ENCODE measurements at places on chromosomes 3 and 15.

GRCh38 chr15:69954666-69955065, 143.1 kb downstream of the TLE3 start:
- no peak for DNase-seq

DNA sequence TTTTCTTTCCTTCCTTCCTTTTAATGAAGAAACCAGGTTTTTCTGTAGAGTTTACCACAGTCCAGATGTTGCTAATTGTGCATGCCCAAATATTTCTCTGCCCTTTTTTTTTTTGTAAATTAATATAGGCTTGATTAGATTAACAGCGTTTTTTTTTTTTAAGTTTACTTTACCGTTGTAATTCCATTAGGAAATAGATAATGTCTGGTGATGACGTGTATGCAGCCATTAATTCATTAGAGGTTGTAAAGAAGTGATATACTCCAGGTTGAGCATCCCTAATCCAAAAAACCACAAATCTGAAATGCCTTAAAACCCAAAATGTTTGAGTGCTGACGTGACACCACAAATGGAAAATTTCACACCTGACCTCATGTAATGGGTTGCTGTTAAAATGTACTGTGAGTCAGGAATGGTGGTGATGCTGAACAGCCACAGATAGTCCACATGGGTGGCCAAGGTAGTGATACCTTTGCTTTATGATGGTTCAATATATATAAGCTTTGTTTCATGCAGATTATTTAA, 43.2 kb downstream of the KNL1 start:
- DNase-seq, result no peak

DNA sequence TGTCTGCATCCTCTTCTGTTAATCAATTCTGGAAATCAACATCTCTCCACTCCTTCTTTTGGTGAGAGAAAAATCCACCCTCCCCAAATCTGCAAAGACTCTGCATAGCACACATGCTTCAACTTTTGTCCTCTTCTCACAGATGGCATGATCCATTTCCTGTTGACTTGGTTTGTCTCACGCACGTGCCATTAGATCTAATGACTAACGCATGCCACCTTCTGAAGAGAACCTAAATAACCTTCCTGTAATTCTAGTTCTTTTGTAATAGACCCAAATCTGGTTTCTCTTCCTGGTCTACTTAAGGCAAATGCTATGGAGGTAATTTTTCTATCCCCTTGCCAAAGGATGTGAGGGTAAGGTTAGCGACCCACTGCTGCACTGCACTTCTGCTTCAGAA, 51.0 kb upstream of the ATOSA start:
- DNase-seq, result peak; percentile 72

DNA sequence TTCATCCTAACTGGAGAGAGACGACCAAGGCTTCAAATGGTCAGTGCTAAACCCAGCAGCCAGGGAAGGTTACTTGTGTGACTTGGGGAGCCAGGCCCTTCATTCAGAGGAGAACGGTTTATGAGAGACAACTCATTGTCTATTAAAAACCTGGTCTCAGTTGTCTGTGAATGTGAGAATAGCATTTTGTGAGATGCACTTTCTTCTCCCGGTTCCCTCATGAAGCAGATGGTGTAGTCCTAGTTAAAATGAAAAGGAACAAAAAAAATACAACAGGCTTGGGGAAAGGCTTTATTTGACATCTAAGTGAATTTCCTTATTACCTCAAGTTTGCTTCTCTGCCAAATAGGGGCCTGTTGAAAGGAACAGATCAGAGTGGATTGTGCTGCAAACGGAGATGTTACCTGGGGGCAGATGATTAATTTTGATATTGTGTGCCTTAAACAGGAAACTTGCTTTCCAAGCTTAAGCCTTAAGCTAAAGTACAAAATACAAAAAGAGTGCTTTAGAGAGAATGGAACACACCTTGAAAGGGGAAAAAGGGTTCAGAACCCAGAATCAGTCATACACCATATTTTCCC, 202.7 kb upstream of the BHLHE40 start:
- no peak for DNase-seq

GRCh38 chr3:158267015-158267414, 157.1 kb downstream of the RSRC1 start:
- DNase-seq, result no peak

DNA sequence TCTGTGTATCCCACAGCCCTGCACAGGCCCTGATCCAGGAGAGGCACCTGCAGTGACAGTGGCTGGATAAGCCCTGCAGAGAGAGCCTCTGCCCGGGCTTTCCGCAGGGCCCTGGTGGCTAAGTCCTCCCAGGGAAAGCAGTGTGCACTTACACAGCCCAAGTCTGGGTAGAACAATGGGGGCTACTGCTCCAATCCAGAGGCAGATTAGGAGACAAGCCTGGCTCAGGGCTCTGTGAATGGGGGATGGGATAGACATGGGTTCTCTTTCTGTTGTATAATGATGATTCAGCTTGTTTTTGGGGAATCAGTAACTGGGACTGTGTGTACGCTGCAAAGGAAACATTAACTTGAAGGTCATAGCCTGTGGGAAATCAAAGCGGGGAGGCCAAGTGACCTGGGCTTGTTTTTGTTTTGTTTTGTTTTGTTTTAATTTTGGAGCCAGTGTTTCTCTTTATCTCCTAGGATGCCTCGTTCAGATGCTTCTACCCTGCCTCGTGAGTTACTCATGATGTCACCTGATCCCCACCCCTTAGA, 4.1 kb upstream of the ALDH1L1 start:
- DNase-seq, result no peak

GRCh38 chr3:8713901-8714759, 19.5 kb upstream of the CAV3 start:
- no peak for DNase-seq

DNA sequence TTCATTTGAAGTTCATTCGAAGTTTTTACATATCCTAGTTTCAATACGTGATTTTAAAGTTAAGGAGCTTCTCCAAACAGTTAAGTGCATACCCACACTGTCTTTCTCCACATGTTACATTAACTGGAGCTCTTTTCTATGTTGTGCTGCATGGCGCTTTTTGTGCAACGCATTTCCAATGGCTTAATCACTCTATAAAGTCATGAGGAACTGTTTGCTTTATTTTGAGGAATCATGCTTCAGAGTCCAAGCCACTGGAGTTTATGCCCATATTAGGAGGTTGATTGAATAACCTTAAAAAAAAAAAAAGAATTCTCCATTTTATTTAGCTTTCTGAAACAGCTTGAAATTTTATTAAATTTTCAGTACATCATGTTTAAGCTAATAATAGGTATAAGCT, 109.4 kb upstream of the MBNL1 start:
- DNase-seq, result no peak

DNA sequence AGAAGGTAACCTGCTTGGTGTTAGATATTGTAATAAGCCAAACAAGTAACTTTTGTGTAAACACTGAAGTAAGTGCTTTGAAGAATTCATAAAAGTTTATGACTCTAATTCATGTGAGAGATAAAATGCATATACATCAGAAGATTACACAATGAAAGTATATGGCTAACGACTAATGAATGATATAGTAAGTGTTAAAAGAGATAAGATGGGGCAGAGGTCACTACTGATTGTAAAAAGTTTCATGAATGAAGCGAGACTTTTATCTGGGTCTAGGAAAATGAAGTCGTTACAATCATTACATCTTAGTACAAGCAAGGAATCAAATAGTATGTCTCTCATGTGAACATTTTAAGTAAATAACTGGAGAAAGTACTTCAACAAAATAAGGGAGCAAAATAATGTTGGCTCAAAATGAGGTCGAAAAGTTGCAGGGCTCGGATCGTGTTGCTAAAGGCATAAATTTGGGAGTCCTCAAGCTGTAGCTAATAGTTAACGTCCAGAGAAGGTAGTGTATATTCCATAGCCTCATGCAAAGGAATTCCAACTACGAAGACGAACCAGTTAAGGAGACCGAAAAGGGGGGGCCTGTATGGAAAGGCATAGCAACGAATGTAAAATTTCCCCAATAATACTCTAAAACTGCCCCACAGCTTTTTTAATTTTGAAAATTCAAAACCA, 984 bp upstream of the DUT start:
- no peak for DNase-seq

DNA sequence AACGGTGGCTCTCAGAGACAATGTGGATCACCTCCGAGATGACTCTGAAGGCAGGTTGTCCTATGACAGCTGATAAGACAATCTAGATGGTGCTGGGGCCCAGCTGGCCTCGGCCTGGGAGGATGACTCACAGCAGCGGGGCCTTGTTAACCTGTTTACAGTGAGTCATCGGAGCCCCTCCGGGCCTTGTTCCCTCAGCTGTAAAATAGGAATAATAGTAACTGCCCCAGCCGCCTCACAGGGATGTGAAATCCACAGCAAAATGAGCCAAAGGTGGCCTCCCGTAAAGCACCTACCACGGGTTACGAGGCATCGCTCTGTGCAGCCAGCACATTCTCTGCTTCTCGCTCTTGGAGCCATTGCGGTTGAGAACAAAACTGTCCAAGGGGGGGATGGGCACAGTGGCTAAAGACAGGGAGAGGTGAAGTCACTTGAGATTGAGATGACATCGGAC, 88.6 kb upstream of the RASGRF1 start:
- DNase-seq, result no peak

DNA sequence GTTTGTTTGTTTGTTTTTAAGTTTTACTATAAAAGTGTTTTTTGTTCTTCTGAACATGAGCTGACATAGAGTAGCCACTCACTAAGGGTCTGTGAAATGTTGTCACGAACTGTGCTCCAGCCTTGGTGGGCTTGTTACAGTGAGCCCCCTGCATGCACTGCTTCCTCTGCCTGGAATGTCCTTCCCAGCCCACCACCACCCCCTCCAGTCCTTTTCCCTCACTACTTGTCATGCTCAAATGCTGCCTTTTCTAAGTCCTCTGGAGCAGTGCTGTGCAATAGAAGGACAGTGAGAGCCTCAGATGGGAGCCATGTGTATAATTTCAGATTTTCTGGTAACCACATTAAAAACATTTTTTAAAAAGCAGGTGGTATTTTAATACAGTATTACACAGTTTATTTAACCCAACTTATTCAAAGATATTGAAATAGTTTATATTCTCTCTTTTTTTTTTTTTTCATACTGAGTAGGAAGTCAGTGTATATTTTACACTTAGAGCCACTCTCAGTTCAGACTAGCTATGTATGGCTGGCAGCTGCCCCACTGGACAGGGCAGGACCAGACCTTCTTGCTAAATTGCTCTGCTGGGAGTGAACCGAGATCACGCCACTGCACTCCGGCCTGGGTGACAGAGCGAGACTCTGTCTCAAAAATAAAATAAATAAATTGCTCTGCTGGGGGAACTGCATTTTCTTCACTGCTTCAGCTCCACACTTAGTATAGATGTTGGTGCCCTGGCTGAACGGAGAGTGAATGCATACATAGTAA, 26.9 kb downstream of the MKRN2OS start:
- no peak for DNase-seq

- peak; percentile 25 for DNase-seq
Measured at GRCh38 chr15:52651868-52652267, 27.3 kb downstream of the ATOSA start.

DNA sequence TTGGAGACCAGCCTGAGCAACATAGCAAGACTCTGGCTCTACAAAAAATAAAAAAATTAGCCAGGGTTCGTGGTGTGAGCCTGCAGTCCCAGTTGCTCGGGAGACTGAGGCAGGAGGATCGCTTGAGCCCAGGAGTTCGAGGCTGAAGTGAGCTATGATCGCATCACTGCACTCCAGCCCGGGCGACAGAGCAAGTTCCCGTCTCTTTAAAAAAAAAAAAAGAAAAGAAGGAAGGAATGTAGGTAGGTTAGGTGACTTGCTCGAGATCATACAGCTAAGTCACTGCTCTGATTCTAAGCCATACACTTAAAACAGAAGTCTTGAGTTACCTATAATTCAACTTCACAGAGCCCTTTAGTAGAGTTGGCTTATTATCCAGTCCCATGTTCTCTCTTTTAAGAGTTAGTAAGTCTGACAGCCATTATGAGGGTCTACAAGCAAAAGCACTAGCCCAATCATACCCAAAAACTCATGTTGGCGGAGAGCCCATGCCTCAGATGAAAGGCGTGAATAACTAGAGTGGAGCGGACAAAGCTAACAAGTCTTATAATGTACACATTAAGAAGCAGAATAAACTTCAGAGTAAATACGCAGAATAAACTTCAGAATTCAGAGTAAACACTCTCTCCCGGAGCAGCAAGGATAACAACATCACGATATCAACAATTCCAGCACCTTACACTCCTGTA, 768 bp downstream of the AAGAB start:
- no peak for DNase-seq

DNA sequence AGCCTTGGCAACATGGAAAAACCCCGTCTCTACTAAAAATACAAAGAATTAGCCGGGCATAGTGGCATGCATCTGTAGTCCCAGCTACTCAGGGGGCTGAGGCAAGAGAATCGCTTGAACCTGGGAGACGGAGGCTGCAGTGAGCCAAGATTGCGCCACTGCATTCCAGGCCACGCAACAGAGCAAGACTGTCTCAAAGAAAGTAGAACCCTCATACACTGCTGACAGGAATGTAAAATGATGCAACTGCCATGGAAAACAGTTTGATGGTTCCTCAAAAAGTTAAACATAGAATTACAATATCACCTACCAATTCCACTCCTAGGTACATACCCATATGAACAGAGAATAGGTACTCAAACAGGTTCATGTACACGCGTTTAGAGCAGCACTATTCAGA, 158.9 kb downstream of the TBC1D5 start:
- DNase-seq, result no peak

DNA sequence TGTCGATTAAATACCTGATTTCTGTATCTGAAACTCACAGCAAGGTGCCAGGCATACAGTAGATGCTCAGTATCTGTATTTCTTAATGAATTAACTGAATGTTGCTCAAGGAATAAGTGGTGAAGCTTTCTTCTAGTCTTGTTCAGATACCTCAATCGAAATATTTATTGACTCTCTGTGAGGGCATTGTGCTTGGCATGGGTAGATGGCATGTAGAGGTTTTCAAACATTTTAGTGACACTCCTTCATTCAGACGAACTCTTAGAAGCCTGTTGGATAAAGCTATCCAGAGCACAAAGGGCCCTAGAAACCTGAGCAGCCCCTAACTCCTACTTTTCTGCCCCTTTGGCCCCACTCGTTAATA, 369 bp upstream of the SNX1 start:
- DNase-seq, result no peak

GRCh38 chr15:60649845-60650548, 171.1 kb upstream of the ICE2 start:
- no peak for DNase-seq

- no peak for DNase-seq
Measured at GRCh38 chr15:77688266-77688665, 55.6 kb upstream of the LINGO1 start.

GRCh38 chr15:33311312-33311971, 675 bp downstream of the RYR3 start:
- DNase-seq, result no peak

DNA sequence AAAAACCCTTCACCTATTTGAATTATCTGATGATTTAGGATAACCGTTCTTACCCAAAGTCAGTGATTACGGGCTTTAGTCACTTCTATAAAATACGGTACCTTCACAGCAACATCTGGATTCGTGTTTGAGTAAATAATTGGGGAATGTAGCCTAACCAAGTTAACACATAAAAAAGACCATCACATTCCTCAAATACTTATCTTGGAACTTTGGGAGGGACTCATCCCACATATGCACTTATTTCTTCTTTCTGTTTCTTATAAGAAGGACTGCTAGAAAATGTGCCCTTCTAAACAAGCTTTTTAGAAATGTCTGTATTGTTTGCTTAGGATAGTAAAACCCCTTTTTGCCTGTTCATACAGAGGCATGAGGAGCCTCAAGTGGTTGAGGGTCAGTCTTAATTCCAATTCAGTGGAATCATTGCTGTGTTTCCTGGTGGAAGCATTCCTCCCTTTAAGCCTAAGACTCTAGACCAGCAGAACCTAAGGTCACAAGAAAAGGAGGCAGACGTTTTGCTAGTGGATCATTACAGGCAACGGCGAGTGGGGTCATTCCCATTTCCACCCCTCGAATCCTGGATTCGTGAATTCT, 67.5 kb downstream of the TMEM44 start:
- no peak for DNase-seq
